AG08395 (cell line): ENCODE measurements at places on chromosomes 3 and 15.
A peak's percentile ranks its signal among the peaks of the same experiment; 100 is the strongest.

- DNase-seq = peak; percentile 14
These were observed 31.8 kb downstream of the SLC7A14 start for GRCh38 chr3:170553788-170554757.

DNA sequence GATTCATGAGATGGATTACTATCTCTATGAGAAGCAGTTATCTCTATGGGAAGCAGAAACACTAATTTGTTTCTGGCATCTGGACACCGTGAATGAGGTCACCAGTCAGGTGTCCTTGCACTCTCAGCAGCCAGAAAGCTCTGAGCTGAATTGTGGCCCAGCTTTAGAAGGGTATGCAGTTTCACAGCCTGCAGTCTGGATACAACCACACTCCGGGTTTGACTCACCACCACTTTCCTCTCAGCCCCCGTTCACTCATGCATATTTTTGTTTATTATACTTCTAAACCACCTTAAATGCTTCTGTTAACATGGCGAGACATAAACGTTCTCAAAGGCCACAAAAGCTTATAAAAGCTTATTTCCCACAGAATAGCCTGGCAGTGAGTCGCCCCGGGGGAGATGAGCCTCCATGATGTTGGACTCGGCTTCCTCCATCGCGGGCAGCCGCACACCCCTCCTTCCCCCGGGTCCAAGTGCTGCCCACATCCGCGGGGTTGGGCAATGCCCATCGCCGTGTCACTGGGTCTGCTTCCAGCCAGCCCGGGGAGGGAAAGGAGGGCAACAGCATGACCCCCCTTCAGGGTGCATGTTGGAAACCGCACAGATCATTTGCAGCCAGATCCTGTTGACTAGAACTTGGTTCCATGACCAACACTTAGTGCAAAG lies 16.8 kb upstream of the SLC41A3 start:
- peak; percentile 63 for DNase-seq

- peak; percentile 64 for DNase-seq
These were observed 14.9 kb downstream of the PSTPIP1 start for GRCh38 chr15:77009646-77010311.

GRCh38 chr3:36373084-36373483 lies 7.2 kb upstream of the STAC start:
- peak; percentile 59 for DNase-seq

GRCh38 chr3:24394754-24395153 lies 99.9 kb downstream of the THRB start:
- DNase-seq = no peak

GRCh38 chr15:64596701-64597476 lies 136.5 kb downstream of the ZNF609 start:
- DNase-seq = peak; percentile 40

DNA sequence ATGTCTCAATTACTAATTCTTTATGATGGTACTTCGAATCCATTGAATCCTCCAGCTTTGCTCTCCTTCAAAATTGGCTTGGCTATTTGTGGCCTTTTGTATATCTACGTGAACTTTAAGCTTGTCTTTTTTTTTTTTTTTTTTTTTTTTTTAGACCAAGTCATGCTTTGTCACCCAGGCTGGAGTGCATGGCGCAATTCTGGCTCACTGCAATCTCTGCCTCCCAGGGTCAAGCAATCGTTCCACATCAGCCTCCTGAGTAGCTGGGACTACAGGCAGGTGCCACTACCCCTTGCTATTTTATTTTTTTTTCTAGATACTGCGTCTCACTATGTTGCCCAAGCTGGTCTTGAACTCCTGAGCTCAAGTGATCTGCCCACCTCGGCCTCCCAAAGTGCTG lies 7.7 kb upstream of the DIPK2A start:
- no peak for DNase-seq

DNA sequence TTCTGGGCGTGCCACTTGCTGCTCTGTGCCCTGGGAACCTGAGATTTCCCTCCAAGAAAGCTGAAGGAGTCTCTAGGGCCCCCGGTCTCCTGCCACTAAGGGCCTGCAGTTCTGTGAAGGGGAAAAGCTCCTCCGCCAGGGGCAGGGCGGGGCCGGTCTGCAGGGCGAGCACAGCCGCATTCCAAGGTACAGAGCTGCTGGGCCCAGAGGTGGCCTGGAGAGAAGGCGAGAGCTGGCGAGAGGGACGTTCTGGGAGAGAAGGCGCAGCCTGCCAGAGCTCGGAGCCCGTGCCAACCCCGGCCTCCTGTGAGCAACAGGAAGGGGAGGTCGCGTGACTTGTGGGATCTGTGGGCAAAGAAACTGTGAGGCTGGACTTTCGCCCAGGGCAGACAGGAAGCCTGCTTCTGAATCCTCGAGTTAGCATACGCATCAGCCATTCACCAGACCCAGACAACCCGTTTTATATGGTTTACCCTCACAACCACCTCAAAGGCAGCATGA lies 500.4 kb downstream of the SHQ1 start:
- DNase-seq = peak; percentile 77

DNA sequence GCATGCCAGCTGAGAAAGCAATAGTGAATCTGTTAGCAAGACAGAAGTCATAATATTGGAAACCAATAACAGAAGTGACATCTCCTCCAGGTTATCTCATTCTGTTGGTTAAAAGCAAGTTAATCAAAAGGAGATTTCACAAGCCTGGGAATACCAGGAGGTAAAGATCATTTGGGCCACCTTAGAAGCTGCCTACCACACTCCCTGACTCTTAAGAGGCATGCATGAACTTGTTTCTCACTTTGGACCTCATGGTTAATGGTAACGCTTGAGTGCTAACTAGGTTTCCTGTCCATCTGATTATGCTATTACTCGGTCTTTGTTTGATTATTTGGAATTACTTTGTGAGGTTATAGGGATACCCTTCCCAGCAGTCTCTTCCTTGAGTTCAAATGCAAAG lies 650.8 kb upstream of the SGO1 start:
- DNase-seq = no peak

DNA sequence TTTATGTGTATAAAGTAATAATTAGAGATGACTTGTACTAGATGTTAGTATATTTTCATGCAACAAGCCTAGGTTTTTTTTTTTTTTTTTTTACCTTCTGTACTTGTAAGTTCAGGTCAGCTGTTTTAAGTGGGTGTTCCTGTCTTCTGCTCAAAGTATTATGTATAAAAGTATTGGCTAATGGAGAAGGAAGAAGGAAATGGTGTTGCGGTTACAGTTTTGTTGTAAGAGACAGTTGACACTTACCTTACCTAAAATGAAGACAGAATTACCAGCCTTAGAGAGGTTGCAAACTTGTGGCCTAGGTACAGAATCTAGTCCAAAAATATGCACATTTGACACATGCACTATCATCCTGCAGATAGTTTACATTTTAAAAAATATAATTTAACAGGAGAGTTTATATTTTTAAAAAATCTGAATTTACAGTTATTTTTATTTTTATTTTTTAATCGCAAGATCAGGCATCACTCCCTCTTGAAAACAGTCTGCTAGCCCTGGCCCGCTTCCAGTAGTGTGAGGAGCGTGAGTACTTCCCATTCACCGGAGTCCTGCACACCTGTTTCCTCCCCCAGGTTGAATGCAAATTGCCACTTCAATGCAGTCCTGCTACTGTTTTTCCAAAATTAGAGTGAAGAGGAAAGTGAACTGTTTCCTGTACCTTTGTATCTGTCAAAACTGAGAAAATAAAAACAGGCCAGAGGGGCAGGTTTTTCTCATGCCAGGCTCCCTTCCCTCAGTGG lies 224.3 kb upstream of the SOX2 start:
- no peak for DNase-seq

GRCh38 chr3:66797889-66798560 lies 200.1 kb upstream of the KBTBD8 start:
- peak; percentile 70 for DNase-seq

DNA sequence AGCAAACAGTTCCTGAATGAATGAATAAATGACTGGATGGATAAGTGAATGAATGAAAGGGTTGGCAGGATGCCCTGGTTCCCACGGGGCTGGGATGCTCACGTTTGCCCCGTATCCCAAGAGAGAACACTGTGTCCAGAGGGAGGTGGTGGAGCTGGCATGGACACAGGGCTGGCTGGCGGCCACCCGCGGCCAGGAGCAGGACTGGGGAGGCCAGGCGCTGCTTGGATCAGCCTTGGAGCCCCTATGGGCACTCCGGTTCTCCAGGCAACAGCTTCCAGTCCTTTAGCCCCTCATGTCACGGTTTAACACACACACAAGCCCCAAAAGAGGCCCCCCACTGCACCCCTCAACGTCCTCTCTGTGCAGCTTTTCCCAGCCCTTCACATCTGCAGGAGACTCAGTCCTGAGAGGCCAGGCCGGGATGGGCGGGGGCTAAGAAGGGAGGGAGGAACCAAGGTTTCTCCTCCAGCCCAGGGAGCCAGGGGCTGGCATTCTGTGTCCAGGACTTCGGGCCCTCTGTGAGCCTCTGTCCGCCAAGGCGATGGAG lies 86.0 kb upstream of the ALDH1L1 start:
- DNase-seq = peak; percentile 37

DNA sequence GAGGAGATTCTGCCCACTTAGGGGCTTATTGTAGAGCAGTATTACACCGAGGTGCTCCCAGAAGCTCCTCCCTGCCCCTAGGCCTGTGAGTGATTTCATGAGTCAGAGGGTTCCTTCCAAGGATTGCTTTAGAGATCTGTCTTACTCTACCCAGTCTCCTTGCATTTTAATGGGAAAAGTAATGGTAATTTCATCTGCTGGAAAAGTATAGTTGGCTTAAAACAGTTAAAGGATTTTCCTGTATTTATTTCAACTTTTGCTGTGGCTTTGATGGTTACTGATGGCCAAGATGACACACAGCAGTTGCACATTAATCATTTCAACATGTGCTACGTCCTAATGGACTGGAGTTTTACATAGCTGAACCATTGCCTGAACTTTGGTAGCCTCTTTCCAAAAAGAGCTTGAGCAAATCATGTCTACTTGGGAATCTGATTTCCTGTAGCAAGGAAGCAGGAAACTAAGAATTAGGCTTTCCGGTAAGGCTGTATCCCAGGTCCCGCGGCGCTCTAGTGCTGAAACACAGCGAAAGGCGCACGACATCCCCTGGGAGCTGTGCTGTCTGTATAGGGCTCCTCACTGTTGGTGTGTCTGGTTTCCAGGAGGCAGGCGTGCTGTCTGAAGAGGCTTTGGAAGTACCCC lies 9.2 kb upstream of the PGPEP1L start:
- peak; percentile 70 for DNase-seq

DNA sequence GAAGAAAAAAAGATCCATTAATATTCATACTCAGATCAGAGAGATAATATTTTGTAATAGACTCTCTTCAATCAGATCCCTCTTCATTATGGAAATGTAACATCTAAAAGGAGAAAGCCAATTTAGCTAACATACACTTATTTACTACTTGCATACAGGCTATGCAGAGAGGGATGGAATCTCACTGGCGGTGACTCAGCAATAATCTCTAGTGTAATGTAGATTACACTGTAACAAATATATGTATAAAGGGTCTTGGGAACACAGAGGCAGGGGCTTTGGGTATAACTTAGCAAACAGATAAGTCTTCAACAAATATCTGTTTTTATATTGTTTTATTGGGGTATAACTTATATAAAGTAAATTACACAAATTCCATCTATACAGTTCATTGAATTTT lies 69.6 kb downstream of the CGNL1 start:
- no peak for DNase-seq

GRCh38 chr15:67253101-67253500 lies 1.4 kb downstream of the AAGAB start:
- DNase-seq = no peak

DNA sequence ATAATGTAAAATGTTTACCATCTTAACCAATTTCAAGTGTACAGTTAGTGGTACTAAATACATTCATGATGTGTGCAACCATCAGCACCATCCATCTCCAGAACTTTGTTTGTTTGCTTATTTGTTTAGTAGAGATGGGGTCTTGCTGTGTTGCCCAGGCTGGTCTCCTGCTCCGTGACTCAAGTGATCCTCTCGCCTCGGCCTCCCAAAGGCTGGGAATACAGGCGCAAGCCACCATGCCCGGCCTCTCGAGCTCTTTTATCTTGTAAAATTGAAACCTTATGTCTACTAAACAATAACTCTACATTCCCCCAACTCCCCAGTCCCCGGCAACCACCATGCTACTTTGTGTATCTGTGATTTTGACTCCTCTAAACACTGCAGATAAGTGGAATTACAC lies 31.9 kb downstream of the FBXO45 start:
- no peak for DNase-seq

GRCh38 chr15:38814891-38815290 lies 250.3 kb upstream of the RASGRP1 start:
- DNase-seq = no peak

DNA sequence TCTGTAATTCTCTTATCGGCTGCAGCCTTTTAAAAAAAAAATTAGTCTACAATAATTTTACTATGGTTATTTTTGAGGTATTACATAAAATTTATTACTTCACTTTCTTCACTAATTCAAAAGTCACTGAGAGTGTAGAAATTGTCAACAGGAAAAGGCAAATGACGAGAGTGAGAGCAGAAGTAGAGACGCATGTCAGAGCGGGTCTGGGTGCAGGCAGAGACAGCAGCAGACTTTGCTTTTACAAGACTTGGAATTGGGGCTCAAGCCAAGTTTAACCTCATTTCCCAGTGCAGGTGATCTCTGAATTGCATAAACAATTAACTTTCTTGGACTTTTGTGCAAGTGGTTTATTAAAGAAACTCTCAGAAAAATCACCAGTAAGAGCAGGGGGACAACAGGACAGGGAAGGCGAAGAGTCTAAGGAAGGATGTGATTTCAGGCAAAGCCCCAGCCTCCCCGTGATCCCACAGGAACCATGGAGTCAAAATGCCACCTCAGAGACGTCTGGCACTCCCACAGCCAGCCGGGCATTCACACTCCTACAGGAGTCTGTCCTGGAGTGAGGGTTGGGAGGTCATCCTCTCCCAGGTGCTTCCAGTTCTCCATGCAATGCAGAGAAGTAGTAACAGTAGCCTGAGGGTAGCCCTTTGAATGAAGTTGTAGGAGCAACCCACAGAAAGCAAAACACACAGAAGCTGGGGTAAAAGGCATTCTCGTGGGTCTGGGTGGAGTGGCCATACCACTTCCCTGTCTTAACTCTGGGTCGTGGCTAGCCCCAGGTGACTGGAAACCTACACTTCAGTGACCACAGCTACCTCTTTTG lies 274.0 kb upstream of the TGFBR2 start:
- no peak for DNase-seq

GRCh38 chr15:92392462-92392861 lies 1.2 kb upstream of the ST8SIA2 start:
- no peak for DNase-seq

- no peak for DNase-seq
These were observed 5.3 kb downstream of the CASR start for GRCh38 chr3:122188737-122189136.

DNA sequence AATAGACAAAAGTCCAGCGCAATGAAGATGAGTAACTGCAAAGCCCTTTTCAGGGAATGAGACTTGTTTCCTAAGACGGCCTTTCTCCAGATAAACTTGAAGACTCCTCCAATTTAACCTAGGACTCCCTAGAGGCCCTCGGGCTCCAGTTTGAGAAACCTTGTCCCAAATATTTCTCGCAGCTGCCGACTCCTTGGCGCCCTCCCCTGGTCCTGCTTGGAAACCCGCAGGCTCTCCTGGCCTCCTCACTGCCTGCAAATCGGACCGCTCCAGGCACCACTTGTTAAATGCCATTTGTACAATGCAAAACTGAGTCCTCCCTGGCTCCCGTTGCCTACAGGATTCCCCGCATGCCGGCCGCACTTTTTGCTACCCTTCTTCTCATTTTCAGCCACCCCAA lies 36.8 kb downstream of the MUC4 start:
- DNase-seq = peak; percentile 19
